ENCODE measurements at places on chromosomes 11 and 22. TPM values are rescaled to one million over a fixed set of nuclear protein-coding genes. Genes with fewer than 3 reads are reported as not detected.

RASGRP2 gene
- 18.8 TPM for total RNA-seq

PAMR1 gene
- not detected for total RNA-seq

CASP5 gene
- total RNA-seq = not detected

PTS gene
- 28.7 TPM for total RNA-seq

LINC01488 gene
- not detected for total RNA-seq

SEPTIN5 gene
- total RNA-seq = 1.8 TPM

C11orf42 gene
- total RNA-seq = not detected

MIOX gene
- 3.4 TPM for total RNA-seq

NAA40 gene
- 15.1 TPM for total RNA-seq

SYT13 gene
- not detected for total RNA-seq

OR2AG2 gene
- 0.19 TPM for total RNA-seq

IL18 gene
- total RNA-seq = not detected

MYO7A gene
- 0.42 TPM for total RNA-seq

RIBC2 gene
- total RNA-seq = 3.5 TPM

NDUFS8 gene
- total RNA-seq = 128 TPM

CELSR1 gene
- 0.83 TPM for total RNA-seq

SAA4 gene
- total RNA-seq = not detected

PGA3 gene
- not detected for total RNA-seq

VSIG2 gene
- 0.35 TPM for total RNA-seq

COX8A gene
- total RNA-seq = 310 TPM

INSC gene
- 3.1 TPM for total RNA-seq

SCARF2 gene
- 1.0 TPM for total RNA-seq

NUP98 gene
- 141 TPM for total RNA-seq

C11orf16 gene
- not detected for total RNA-seq

NCAPH2 gene
- total RNA-seq = 141 TPM

RTL10 gene
- total RNA-seq = 16.3 TPM

MPZL2 gene
- total RNA-seq = 12.9 TPM

OR5P2 gene
- total RNA-seq = not detected

ASCC2 gene
- total RNA-seq = 81.7 TPM

BET1L gene
- 64.6 TPM for total RNA-seq

SYTL2 gene
- 34.4 TPM for total RNA-seq

OR6A2 gene
- total RNA-seq = not detected

OR10A5 gene
- not detected for total RNA-seq

PANX2 gene
- total RNA-seq = 3.8 TPM

OR51B4 gene
- total RNA-seq = not detected

DLG2 gene
- total RNA-seq = 4.1 TPM

HEPACAM gene
- not detected for total RNA-seq

MFRP gene
- not detected for total RNA-seq

CAPN5 gene
- total RNA-seq = 1.1 TPM

ANKK1 gene
- 0.12 TPM for total RNA-seq

ZBTB16 gene
- total RNA-seq = 3.3 TPM

SHISAL1 gene
- not detected for total RNA-seq

FZD4 gene
- total RNA-seq = 0.56 TPM

SLC29A2 gene
- total RNA-seq = 3.3 TPM

PTPN5 gene
- not detected for total RNA-seq

DGCR6 gene
- 2.5 TPM for total RNA-seq
